ENCODE measurements at places on chromosomes 12 and 14.

DNA sequence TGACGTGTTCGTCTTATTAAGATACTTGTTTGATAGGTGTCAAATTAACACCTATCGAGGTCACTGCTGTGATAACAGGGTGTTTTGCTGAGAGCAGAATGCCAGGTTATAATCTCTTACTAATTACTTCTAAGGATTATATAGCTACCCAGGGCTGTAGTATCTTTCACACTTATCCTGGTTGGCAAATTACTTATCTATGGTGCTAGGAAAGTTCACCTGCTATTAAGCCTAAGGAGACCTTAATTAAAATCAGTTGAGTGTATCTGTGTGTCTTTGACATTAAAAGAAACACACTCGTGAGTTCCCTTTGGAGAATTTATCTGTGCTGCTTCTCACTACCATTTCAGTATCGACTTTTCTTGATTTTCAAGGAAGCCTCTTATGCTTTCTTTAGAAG lies 301.6 kb upstream of the SLC16A7 start:
- DNase-seq, result no peak

GRCh38 chr14:54902143-54902520 lies 494 bp downstream of the GCH1 start:
- DNase-seq, result peak; percentile 86

DNA sequence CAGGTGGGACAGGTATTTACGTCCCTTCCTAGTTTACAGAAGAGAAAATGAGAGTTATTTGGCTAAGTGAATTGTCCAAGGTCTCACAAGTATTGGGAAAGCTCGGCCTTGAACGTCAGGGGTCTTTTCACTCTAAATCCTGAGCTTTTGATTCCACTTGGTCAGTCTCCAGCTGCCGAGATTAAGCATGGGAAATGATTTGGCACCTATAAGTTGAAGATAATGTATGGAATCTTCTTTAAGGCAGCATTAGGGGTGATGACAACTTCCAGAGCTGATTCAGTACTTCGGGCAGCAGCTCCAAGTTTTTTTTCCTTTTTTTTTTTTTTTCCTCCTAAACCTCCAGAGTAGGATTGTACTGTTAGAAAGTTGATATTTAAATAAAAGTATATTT lies 722 bp downstream of the FAM234B start:
- DNase-seq, result no peak

DNA sequence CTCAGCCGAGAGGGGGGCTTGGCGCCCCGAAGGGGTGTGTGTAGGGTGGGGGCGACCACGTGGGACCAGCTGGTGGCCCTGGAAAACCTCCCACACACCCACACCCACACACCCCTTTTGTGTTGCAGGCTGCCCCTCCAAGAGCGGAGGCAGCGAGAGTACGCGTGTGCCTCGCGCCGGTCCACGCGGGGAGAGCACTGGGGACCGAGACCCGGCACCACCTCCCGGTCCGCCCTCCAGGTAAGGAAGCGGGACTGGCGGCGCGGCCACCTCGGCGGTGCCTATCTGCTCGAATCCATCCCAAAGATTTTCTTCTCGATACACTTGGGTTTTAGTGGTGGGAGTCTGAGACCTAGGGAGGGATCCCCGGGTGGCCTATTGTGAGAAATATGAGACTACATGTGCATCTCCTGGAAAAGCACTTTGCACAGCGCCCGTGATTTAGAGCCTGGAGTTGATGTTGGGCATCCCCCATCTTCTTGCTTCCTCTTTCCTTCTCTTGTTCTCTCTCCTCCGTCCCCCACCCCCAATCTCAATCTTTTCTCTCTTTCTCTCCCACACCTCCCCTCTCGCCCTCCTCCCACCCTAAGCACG lies 393 bp downstream of the SYT1 start:
- no peak for DNase-seq

DNA sequence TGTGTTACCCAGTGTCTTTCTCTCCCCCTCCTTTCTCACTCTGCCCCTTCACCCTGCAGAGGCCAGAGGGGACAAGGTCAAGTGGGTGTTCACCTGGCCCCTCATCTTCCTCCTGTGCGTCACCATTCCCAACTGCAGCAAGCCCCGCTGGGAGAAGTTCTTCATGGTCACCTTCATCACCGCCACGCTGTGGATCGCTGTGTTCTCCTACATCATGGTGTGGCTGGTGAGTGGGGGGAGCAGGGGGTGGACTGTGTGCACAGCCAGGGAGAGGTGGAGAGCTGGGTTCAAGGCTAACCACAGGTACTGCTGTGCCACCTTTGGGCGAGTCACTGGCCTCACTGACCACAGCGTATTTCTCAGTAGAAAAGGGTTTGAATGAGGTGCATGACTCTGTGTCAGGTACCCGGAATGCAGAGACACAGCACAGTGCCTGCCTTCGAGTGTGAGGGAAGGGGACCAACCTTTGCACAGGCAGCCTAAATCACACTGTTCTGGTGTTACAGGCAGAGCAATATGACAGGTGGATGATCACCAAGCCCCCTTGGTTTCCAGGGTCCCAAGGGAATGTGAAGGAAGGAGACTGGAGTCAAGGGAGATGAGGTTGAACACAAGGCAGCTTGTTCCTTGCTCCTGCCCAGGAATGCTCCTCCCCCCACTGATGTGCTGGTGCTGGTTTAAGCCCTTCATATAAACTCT lies 30.8 kb upstream of the RIN3 start:
- peak; percentile 72 for DNase-seq

DNA sequence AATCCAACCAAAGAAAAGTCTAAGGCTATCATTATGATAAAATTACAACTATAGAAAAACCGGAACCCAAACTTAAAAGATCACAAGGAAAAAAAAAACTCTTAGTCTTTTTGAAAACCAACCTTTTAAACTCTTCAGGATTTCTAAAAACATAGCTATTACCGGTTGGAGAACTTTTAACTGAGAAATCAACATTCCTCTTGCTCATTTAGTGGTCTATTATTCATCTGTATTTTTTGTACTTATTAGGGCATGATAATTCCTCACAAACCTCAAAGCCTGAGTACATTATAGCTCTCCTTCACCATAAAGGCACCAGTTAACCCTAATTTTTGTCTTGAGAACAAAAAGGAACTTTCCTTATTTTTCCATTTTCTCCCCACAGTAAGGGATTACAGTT lies 10.4 kb downstream of the LUM start:
- no peak for DNase-seq

GRCh38 chr14:74566174-74567141 lies 45.6 kb downstream of the LTBP2 start:
- DNase-seq, result no peak

DNA sequence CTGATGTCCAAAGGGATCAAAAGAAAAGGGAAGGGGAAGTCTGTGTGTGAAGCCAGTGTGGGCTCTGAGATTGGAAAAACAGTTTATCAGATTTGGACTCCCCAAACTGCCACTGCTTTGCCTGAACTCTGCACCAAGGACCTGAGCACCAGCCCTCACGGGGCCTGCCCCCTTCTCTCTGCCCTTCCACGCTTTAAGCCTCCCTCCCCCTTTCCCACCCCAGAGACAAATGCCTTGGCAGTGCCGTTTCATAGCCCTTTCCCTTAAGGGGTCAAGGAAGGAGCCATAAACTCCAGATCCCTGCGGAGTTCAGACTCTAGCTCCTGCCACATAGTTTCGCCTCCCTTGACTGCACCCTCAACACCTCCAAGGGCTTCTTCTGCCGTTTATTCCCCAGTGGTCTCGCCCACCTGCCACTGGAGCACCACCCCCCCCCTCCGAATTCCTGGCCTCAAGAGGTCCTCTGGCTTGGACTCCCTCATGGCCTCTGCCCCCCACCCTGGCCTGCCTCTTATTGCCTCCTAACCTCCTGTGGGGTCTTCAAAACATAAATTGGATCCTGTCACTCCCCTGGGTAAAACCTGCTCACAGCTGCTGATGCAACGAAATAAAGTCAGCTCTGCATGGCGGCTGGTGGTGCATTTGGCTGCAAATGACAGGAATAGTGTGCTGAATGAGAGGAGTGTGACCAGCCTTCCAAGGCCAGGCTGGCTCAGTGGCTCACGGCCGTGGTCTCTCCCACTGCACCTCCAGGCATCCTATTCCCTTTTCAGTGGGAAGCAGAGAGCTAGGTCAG lies 18.8 kb downstream of the SLC25A29 start:
- no peak for DNase-seq

GRCh38 chr12:49706351-49707127 lies 666 bp downstream of the FMNL3 start:
- DNase-seq, result no peak

- no peak for DNase-seq
Measured at GRCh38 chr12:115840159-115840558, 437.3 kb downstream of the MED13L start.

DNA sequence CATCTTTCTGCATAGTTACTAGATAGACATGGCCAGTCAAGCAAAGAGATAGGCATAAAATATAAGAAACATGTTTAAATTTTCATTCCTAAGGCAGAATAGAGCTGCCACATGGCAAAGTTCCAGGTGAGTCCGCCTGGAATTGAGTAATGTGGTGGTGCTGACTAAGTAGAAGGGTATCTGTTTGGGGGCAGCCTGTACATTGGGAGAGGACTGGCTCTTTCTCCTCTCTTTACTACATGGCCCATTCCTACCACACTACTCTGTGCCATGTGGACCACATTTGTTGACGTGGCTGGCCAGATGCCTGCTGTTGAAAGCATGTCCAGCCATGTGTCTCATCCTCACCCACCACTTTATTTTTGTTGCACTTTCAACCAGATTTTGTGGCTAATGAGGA lies 354.0 kb downstream of the ETNK1 start:
- DNase-seq, result no peak

GRCh38 chr14:65476942-65477318 lies 64.4 kb downstream of the FUT8 start:
- no peak for DNase-seq

DNA sequence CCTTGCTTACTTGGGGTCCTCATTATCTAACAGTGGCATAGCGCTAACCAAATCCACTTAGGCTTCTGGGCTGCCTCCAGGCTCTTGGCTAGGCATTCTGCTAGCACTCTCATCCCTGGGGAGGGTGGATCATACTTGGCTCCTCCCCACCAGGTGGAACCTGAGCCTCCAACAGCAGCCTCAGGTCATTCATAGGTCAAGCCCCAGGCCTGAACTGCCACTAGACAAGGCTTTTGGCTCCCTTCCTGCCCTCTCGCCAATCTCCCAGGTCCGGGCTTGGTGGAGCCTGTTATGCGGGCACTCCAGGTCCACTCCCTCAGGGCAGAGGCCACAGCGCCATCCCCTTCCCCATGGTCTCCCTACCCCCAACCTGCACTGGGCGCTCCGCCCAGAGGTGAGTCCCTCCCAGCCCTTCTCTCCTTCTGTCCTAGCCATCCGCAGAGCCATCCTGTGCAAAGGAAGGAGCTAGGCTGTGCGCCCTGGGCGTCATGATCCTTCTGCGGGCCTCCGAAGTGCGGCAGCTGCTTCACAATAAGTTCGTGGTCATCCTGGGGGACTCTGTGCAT lies 154.9 kb upstream of the AMIGO2 start:
- no peak for DNase-seq

DNA sequence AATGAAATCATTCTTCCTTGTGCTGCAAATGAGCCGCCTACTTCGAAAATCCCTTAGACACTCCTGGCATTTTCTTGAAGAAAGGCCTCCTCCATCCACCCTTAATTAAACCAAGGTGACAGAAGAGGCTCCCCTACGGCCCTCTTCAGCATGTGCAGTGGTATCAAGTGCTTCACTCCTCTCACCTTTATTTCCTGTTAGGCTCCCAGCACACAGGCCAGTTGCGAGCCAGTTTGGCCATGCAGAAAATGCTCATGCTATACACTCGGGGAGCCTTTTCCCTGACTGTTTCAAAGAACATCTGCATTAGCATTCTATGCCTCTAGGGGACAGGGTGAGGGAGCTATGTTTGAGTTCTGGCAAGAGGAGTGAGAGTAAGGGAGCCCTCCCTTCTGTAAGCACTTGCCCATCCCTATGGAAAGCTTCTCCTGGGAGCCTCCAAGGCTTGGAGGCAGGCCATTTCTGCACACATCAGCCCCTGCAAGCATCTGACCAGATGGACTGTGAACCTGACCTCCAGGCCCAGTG lies 291.5 kb downstream of the RPS29 start:
- DNase-seq, result no peak

GRCh38 chr12:116933512-116934246 lies 22.9 kb downstream of the FBXW8 start:
- DNase-seq, result no peak

GRCh38 chr14:70885343-70886022 lies 21.8 kb upstream of the PCNX1 start:
- no peak for DNase-seq

DNA sequence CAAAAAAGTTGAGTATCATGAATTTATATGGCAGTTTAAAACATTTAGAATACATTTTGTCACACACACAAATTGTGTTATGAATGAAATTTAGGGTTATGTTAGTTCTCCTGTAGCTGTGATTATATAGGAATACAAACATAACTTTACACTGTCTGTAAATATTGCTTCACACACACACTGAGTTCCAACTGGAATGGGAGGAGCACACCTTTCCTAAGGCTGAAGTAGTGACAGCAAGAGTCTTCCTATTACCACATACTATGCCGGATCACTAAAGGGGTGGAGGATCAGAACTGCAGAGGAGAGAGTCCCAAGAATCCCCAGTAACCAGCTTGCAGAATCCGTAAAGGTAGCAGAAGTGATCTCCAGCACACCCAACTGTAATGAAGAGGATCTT lies 63.7 kb downstream of the DNAI7 start:
- DNase-seq, result no peak

DNA sequence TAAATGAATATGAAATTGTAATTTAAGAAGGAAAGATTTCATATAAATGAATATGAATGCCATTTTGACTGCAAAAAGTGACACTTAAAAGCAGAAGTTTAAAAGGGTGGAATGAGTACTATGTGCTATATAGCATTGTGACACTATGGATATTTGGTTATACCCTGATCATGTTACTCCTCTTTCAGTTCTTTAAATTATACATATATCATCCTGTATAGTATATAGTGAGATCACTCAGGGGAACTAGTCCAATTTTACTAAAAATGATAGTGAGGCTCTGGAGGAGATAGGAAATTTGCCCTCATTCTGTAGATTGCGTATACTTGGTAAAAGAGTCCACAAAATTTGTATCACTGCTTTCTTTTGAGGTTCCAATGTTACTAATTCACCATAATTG lies 155.7 kb upstream of the BTG1 start:
- no peak for DNase-seq

GRCh38 chr14:69671365-69672030 lies 60.1 kb downstream of the SUSD6 start:
- no peak for DNase-seq
